ENCODE measurements at places on chromosomes 12 and 14.

GRCh38 chr14:58465421-58465820 is 37.9 kb downstream of the KIAA0586 start:
- DNase-seq = no peak

DNA sequence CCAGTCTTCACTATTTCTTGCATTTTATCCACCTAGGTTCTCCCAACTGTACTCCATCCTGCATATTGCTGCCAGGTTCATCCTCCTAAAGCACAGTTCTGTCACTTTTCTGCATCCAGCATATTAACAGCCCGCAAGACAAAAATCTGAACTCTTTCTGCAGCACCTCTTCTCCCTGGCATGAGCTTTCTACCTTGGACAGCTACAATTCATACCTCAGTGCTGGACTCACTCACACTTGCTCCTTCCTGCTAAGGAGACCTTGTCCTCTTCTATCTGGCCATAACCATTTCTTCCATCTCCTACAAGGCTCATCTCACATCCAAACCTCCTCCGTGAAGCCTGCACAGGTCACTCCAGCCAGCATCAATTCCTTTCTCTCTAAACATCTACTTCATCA is 170.1 kb upstream of the GRIP1 start:
- no peak for DNase-seq

DNA sequence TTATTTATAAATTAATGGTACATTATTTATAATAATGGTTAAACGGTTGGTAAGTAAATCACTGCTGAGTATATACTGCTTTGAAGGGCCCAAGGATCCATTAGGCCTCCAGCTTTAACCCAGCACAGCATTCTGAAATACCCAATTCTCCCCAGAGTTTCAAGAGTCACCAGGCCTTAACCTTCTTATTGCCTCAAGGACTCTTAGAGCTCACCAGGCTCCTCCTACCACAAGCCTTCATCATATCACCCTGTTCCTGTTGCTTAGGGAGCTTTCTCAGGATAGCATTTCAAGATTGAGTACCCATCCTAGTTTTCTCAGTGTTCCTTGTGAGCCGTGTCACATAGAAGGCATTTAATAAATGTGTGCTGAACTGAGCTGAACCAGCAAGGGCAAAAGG is 242.5 kb downstream of the FBXL14 start:
- no peak for DNase-seq

GRCh38 chr14:31842899-31843298 is 234.2 kb upstream of the ARHGAP5 start:
- DNase-seq = no peak

- DNase-seq = no peak
Measured at GRCh38 chr12:90071996-90072395, 363.4 kb upstream of the ATP2B1 start.

All from HL-60 (cell line).